B cell (primary cell): ENCODE measurements at places on chromosomes 16 and 17. TPM values are rescaled to one million over a fixed set of nuclear protein-coding genes. Genes with fewer than 3 reads are reported as not detected.

DNA sequence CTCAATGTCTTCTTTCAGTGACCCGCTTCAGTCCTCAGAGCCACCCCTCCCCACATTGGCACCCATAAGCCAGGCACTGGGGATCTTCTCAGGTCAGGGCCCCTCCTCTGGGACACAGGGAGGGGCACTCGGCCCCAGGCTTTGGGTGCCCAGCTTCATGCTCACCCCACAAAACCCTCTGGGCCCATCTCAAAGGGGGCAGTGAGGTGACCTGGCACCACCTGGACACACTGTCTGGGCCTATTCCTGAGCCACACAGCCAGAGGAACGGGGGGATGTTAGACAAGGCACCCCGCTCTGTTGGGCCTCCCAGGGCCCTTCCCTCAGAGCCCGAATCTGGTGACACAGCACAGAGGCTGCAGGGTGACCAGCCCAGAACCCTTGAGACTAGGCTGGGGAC lies 36.1 kb downstream of the TNFRSF13B start:
- no peaks in the 10 kb centered on the region for H3K27me3 ChIP-seq
- no peaks in the 10 kb centered on the region for H3K4me1 ChIP-seq
- H3K36me3 ChIP-seq = peaks cover 20% of the 10 kb centered on the region
- no peak overlapping the region for H3K4me3 ChIP-seq

DNA sequence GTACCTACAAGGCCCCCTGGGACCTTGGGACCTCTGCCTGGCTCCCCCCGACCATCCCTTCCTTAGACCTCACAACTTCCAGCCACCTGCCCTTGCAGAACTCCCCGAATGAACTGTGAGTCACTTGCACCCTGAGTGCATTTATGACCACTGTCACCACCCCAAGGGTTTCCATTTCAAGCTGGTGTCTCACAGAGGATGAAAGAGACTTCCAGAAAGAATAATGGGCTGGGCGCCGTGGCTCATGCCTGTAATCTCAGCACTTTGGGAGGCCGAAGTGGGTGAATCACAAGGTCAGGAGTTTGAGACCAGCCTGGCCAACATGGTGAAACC lies 124.5 kb upstream of the CIBAR2 start:
- peaks cover 12% of the 10 kb centered on the region for H3K4me1 ChIP-seq
- no peak for DNase-seq
- peaks cover 11% of the 10 kb centered on the region for H3K27me3 ChIP-seq
- no peak overlapping the region for H3K4me3 ChIP-seq

DNA sequence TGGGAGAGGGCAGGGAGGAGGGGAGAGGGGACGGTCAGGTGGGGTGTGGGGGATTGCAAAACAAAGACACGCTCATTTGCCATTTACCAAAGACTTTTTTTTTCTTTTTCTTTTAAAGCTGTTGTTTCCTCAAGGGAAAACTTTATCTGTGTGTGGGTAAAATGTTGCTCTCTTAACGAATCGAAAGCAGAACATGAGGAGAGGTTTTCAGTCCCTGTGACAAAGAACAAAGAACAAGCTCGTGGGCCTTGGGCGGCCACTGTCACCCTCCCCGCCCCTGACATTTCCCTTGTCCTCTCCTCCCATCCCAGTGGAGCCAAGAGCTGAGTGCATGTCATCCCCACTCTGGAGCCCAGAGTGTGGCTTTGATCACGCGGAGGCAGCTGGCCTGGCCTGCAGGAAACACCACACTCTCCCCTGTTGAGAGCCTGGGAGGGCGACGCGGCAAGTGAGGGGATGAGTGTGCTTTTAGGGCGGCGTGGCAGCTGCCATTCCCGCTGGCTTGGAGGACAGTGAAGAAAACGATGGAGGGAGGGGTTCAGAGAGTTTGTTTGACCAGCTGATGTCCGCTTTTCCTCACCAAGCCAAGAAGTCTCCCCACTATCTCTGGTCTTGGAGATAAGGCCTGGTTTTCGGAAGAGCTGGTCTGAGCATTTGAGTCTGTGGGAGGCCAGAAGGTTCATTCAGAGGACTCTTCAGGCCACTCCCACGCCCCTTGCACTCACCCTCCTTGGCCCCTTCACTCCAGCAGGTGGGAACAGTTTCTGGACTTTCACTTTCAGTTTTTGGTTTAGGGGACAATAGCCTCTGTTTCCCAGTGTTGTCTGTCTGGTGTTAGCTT lies 11.4 kb downstream of the CCR7 start:
- H3K36me3 ChIP-seq = no peaks in the 10 kb centered on the region
- DNase-seq = peak; percentile 79
- H3K4me3 ChIP-seq = no peak overlapping the region
- peaks cover 98% of the 10 kb centered on the region for H3K4me1 ChIP-seq
- peak overlapping the region; percentile 83 for H3K27ac ChIP-seq
- H3K27me3 ChIP-seq = no peaks in the 10 kb centered on the region

DNA sequence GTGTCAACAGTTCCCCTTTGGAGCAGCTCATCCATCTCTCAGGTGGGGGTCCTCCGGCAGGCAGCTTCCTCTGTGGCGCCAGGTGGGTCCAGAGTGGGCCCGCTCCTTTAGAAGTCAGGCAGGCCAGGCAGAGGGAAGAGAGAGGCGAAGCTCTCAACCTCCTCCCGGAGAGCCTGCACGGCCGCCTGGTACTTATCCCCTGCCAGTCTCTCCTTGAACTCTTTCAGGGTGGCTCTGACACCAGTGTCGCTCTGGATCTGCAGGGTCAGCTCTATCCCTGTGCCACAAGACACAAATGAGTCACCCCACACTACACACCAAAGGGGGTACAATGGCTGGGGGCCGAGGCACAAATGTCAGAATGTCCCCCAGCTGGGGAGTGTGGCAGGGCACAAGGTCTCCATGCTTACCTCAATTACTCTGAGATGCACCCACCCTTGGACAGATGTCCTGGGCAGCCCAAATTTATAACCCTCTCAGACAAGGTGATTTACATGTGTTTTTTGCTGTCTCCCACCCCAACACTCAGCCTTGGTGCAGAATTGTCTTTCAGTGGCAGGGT lies 13.6 kb downstream of the SMCR8 start:
- no peak for DNase-seq
- no peaks in the 10 kb centered on the region for H3K27me3 ChIP-seq
- peaks cover 65% of the 10 kb centered on the region for H3K36me3 ChIP-seq
- no peaks in the 10 kb centered on the region for H3K4me1 ChIP-seq

GRCh38 chr16:80515374-80515773 lies 25.4 kb upstream of the DYNLRB2 start:
- no peaks in the 10 kb centered on the region for H3K27me3 ChIP-seq
- no peaks in the 10 kb centered on the region for H3K36me3 ChIP-seq
- H3K4me3 ChIP-seq = no peak overlapping the region
- no peak overlapping the region for H3K27ac ChIP-seq

GRCh38 chr16:88716201-88716600 lies 9.9 kb downstream of the CTU2 start:
- H3K36me3 ChIP-seq = no peaks in the 10 kb centered on the region
- H3K4me3 ChIP-seq = no peak overlapping the region
- no peaks in the 10 kb centered on the region for H3K4me1 ChIP-seq
- H3K27me3 ChIP-seq = no peaks in the 10 kb centered on the region
- H3K27ac ChIP-seq = no peak overlapping the region

DNA sequence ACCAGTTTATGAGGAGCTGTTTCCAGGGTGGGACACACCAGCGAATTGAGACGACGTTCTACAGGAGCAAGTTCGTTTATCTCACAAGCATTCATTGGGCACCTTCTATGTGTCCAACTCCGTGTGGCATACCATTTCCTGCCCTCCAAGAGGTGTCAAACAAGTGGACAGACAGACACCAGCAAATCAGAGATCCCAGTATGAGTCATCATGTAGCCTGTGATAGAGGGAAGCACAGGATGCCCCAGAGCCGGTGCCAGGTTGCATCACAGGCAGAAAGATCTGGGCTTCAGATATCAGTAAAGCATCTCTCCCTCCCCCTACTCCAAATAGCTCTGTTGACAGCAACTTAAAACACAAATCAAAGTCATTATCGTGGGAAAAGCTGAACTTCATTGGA lies 31.8 kb upstream of the MAF start:
- no peak for DNase-seq
- H3K4me1 ChIP-seq = no peaks in the 10 kb centered on the region
- no peaks in the 10 kb centered on the region for H3K36me3 ChIP-seq
- H3K4me3 ChIP-seq = no peak overlapping the region
- H3K27me3 ChIP-seq = no peaks in the 10 kb centered on the region
- no peak overlapping the region for H3K27ac ChIP-seq

Gene VTN
- polyA plus RNA-seq = 0.36 and 2.0 TPM in 2 replicates

Gene ZNF423
- polyA plus RNA-seq = not detected in 2 replicates

Gene ENPP7
- 0.07 and 0.40 TPM in 2 replicates for polyA plus RNA-seq

Gene PYDC1
- polyA plus RNA-seq = not detected in 2 replicates
